NCI-H1930 (cell line): ENCODE measurements at places on chromosomes 11 and 22.

DNA sequence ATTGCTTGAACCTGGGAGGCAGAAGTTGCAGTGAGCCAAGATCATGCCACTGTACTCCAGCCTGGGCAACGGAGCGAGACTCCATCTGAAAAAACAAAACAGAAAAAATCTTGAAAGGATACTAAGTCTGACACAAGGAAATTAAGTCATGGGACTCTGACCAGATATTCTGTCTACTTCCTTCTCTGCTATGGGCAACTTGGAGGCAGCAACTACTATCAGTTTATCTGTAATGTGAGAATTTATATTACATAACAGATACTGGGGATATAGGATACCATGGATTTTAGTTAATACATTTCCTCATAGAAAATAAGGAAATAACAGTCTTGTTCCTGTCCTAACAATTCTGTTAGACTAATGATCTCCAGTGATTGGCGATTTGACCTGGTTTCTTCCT lies 1.6 kb upstream of the SGSM3 start:
- no peak for DNase-seq

DNA sequence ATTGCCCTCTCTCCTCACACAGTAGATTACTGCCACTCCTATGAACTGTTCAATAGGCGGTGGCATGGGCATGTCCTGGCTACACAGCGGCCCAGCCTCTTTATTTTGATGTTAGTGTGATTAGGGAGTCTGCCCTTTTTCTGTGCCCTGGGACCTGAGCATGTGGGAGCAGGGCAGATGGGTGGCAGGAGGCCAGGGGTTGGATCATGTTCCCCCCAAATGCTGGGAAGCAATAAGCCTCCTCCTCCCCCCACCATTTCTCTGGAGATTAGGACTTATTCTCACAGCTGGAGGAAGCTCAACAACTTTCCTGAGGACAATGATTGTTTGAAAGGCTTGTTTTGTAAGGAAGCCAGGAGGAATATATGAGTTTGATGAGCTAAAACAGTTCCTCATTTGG lies 848 bp downstream of the HEPN1 start:
- DNase-seq: no peak

DNA sequence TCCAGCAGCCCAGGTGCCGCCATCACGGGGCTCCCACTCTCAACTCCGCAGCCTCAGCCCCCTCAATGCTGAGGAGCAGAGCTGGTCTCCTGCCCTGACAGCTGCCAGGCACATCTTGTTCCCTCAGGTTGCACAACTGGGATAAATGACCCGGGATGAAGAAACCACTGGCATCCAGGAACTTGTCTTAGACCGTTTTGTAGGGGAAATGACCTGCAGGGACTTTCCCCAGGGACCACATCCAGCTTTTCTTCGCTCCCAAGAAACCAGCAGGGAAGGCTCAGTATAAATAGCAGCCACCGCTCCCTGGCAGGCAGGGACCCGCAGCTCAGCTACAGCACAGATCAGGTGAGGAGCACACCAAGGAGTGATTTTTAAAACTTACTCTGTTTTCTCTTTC lies at the start of gene SAA1:
Gene SAA1, plus strand, starts transcription at position 316 of the 400 bp plus-strand sequence. CDS start 624 bp downstream, outside the sequence.
- DNase-seq: no peak

DNA sequence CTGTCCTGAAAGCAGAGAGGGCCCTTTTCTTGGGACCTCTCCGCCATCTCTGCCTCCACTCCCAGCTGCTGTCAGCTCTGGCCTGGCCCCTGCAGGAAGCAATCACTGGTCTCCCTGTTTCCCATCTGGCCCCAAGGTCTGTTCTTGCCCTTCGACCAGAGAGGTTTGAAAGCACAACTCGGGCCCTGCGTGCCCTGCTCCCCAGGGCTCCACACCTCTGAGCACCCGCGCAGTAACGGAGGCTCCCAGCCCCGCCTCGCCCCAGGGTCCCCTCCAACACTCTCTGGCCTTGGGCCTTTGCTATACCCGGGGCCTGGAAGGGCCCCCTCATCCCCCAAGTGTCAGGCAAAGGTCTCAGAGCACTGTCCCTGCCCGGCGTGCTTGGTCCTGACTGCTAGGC lies 7.8 kb upstream of the CD81 start:
- no peak for DNase-seq

DNA sequence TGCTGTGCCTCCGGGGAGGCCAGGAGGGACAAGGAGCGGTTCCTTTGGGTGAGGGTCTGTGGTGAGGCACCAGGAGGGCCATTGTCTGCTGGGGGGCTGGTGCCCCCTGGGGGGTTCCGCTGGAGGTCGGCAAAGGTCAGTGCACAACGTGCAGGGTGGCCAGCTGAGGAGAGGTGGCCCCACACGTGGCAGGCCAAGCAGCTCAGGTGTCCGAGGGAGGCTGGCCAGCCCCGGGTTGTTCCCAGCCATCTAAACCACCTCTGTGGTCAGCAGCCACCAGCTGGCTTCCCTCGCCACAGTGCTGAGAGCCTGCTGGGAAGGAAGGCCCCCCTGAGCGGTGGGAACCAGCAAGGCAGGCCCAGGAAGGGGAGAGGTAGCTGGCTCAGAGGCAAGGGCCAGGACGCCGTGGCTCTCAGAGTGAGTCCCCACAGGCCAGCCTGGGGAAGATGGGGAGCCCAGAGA lies 4.2 kb downstream of the TSSC4 start:
- no peak for DNase-seq
